ENCODE measurements at places on chromosomes 7 and 10.

DNA sequence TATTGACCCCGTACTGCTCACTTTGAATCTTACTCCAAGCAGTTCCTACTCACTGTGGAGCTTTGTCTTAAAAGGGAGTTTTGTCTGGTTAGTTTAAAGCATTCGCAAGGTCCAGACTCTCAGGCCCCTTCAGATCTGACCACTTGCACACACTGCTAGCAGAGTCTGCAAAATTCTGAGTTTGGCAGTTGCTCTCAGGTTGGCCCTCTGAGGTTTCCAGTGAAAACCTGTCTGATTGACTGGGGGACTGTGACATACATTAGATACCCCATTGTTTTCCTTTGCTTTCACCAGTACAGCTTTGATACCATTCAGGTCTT is 149.2 kb downstream of the XPNPEP1 start:
- no peak for DNase-seq

- no peak for DNase-seq
Measured at GRCh38 chr7:37782166-37782565, 66.2 kb upstream of the NME8 start.

- no peak for DNase-seq
Measured at GRCh38 chr7:74449809-74450397, 3.8 kb upstream of the GTF2IRD1 start.

- DNase-seq = no peak
Measured at GRCh38 chr7:13055732-13056368, 368.4 kb downstream of the ARL4A start.

GRCh38 chr10:17453373-17454091 is 863 bp downstream of the ST8SIA6 start:
- no peak for DNase-seq

DNA sequence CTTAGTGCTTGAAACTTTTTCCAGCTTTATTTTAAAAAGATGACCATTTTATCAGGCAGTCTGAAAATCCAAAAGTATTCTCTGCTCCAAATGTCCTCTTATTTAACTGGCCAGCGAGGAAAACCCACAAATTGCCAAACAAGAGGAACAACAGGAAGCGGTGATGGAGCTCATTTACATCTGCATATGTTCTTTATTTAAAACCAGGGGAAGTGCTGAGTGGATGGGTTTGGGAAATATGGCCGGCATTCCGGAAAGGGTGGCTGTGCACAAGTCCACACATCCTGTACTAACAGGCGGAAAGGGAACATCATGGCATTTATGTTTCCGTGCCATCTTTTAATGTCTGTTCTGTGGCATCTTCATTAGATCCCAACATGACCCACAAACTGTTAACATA is 974.5 kb downstream of the LRMDA start:
- DNase-seq = no peak

GRCh38 chr10:112005044-112005443 is 178.5 kb downstream of the GPAM start:
- no peak for DNase-seq

- no peak for DNase-seq
Measured at GRCh38 chr10:117299435-117299834, 58.5 kb downstream of the SLC18A2 start.

GRCh38 chr10:109374215-109374614 is 549.1 kb downstream of the XPNPEP1 start:
- DNase-seq = no peak

DNA sequence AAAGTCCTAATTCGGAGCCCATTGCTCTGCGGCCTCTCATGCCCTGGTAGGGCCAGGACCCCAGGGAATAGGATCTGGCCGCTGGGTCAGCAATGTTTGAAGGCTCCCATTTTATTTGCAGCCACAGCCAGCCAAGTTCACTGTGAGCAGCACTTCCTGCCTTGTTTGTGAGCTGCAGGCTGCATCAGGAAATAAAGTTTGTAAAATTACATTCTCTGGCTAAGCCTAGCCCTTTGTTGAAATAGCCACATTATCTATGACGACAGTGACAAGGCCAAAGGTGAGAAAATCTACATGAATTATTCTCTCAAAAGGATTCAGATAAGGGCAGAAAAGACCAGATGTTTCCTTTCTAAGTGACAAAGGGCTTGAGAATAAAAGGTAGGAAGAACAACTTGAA is 23.7 kb upstream of the ITGB1 start:
- DNase-seq = no peak

- DNase-seq = no peak
Measured at GRCh38 chr10:94397549-94398370, 4.6 kb upstream of the TBC1D12 start.

- no peak for DNase-seq
Measured at GRCh38 chr7:7641129-7641663, 644 bp downstream of the UMAD1 start.

DNA sequence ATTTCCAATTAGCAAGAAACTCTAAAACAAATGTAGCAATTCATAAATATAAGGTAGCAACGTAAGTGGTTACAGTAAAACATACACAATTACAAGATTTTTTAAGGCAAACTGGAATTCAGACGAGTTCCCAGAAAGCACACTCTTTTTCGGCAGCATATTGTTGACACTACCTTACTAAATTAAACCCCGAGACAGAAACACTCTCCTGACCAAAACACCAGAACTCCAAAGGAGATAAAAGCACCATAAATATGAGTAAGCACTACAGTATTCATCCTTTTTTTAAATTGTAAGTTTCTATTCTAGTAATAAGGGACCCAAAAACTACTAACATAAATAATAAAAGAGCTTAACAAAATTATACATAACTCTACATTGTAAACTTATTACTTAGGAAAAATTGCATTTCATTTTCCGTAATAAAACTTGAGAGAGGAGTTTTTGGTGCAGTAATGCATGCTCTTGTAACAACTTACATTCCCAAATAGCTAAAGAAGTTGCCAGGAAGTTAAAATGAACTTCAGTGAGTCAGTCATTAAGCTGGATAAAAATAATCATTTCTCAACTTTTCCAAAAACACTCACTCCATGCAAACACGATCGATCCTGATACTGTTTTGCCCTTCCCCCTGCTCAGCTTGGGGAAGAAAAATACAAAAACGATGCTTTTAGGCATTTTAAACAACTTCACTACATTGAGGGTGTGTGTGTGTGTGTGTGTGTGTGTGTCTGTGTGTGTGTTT is 2.0 kb downstream of the PIP4K2A start:
- no peak for DNase-seq

- DNase-seq = no peak
Measured at GRCh38 chr10:620417-620816, 69.1 kb downstream of the DIP2C start.

GRCh38 chr7:93147363-93147762 is 822 bp downstream of the SAMD9L start:
- DNase-seq = no peak

DNA sequence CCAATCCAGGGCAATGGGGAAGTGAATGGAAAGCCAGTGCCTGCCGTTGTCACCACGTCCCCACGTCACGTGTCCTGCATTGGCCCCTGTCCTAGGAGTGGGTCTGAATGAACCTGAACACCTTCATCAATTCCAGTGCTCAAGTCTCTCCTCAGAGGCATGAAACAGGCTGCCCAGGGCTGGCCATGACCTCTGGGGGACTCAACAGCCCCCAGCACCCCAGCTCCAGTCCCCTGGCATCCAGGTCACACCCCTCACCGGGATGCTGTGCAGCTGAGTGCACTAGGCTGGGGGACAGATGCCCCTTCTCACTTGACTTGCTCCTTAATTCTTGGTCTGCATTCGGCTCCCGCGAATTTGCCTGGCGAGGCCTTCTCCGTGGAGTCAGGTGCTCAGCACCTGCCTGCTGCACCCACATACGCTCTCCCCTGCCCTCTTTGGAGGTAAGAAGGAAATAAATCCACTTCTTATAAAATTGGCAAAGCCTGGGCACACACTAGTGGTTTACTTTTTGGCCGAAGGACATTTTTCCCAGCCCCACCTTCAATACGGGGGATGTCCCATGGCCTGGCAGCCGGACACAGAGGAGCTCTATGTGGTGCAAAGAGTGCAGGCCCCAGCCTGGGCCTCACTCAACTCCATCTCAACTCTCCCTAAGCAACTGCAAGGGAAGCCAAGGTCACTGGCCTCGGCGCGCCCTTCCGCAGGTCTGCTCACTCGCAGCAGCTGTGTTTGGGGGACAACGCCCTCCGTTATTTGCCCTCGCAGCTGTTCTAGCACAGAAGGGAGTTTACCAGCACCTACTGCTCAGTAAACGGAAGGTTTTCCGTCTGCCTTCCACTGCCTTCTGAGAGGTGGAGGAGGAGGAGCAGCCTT is 77.6 kb upstream of the SHH start:
- DNase-seq = no peak

GRCh38 chr10:81303656-81304055 is 571.3 kb upstream of the NRG3 start:
- DNase-seq = no peak

Measured in NCI-H2029 (cell line).